ENCODE measurements at places on chromosomes 12 and 14.

DNA sequence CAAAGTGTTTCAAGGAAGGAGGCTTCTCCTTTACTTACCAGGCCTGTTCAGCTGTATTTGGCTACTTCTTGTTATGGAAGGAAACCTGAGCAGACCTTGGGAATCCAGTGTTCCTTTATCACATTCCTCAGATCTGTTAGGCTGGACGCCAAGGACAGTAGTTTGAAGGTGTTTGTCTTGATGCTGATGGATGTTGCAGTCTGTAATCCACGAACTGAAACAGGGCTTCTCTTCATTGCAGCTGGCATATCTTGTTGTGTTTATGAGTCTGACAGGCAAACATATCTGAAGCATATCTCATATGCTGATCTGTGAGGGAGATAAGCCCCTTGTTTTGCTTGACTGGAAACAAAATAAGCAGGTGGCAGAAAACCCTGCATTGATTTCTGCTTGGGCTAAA is 904.3 kb downstream of the NRXN3 start:
- peak; percentile 16 for DNase-seq

DNA sequence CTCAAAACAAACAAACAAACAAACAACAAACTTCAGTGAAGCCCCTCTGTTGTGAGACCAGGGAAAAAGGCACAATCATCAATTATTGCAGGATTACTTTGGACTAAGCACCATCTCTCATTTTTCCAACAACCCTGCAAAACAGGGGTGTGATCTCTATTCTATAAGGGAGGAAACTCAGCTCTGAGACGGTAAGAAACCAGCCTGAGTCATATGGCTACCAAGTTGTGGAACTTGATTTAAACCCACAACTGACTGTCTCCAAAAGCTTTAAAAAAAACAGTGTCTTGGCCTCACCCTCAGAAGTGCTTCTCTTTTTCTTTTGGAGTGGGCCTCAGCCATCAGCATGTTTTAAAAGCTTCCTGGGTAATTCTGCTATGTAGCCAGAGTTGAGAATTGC is 49.8 kb downstream of the RIN3 start:
- DNase-seq, result no peak

DNA sequence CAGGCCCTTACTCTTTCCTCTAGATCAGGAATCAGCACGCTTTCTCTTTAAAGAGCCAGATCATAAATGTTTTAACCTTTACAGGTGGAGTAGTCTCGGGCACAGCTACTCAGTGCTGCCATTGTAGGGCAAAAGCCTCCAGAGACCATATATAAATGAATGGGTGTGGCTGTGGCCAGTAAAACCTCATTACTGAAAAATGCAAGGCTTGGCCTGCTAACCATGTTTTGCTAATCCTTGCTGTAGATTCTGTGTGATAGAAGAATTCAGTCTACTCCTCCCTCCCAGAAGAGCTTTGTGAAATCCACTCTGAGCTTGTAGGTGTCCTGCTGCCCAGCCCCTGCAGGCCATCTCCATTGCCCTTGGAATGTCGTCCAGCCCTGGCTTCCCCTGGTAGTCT is 58.1 kb downstream of the HSP90AA1 start:
- DNase-seq, result no peak

DNA sequence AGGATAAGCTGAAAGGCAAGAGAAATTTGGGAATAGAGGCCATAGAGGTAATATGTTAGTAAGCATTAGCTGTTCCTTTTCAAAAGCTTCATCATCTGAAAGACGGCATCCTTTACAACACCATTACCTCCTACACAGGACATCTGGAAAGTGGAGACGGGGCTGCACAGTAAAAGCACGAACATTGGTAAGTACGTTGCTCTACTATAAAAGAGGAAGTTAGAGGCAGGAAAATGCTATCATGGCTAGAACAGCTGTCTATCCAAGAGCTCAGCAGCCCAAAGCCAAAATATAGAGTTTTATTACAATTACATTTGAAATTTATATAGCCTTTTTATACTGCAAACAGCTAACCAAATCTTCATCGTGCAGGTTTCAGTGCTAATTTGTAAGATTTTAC is 172.3 kb upstream of the GRIP1 start:
- no peak for DNase-seq

- DNase-seq, result no peak
Observed at GRCh38 chr12:4768341-4768740, 48.1 kb downstream of the GALNT8 start.

DNA sequence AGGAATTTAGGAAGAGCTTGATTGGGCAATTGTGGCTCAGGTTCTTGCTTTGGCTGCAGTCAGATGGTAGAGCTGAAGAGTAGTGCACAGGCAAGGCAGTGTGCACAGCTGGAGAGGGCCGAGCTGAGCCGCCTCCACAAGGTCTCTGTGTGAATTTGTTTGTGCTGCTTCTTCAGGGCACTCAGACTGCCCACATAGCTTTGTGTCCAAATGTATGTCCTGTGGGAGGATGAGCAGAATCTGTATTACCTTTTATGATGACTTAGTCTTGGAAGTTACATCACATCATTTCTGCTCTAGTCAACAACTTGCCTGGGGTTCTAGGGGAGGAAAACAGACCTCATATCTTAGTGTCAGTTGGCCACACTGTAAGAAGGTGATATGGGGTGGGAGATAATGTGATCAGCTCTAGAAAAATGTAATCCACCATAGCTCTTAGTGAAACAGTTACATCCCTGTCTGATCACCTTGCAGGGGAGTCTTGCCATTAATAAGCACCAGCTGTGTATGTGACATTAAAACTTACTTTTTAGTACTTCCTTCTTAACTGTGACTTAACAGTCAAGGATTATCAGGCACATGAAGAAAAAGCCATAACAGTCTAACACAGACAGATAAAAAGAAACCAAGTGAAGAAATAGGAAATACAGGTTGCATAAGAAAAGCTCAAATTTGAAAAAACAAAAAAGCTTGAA is 53.4 kb downstream of the RCOR1 start:
- DNase-seq, result no peak

- no peak for DNase-seq
Observed at GRCh38 chr14:51638071-51638944, 13.4 kb upstream of the FRMD6 start.

GRCh38 chr14:73796893-73797542 is 54.6 kb upstream of the PTGR2 start:
- DNase-seq, result no peak

- no peak for DNase-seq
Observed at GRCh38 chr12:51972849-51973273, 21.4 kb downstream of the ACVR1B start.

GRCh38 chr14:57871459-57872080 is 5.7 kb upstream of the SLC35F4 start:
- DNase-seq, result peak; percentile 24

DNA sequence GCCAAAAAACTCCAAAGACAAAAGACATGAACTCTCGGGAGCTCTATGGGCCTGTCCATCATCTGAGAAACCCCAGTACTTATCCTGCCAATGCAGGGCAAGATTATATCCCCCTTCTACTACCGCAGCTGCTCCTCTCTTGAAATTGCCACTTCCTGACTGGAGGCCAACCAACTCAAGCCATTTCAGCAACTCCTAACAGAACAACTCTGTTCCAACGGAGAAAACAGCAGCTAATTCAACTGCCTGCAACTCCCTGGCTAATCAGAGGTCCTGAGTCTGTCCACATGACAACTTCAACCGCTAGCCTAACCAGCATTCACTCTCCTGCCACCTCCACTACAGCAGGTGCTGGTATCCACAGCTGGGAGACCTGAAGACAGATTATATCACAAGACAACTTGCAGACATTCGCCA is 24.1 kb downstream of the CEP83 start:
- DNase-seq, result no peak

DNA sequence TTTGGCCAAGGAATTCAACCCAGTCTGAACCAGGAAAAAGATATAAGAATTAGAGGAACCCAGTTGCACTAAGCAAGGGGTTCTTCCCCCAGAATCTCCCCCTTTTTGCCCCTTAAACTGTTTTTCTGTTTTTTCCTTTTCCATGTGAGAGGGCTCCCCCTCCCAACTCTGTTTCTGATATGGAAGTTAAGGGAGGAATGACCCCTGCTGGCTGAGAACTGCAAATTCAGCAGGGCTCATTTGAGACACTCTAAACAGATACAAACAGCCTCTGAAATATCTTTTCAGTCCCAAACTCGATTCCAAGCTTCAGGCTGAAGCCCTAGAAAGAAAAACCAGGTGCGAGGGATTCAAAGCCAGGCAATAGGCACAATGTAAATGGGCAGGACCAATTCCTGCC is 132.7 kb downstream of the SLC41A2 start:
- no peak for DNase-seq

- no peak for DNase-seq
Observed at GRCh38 chr12:123085730-123086487, 65.0 kb downstream of the PITPNM2 start.

- no peak for DNase-seq
Observed at GRCh38 chr12:94180558-94181296, 32.4 kb downstream of the PLXNC1 start.

- DNase-seq, result no peak
Observed at GRCh38 chr12:40827683-40828592, 135.7 kb downstream of the CNTN1 start.

GRCh38 chr14:99672506-99673304 is 11.4 kb upstream of the CYP46A1 start:
- DNase-seq, result no peak

DNA sequence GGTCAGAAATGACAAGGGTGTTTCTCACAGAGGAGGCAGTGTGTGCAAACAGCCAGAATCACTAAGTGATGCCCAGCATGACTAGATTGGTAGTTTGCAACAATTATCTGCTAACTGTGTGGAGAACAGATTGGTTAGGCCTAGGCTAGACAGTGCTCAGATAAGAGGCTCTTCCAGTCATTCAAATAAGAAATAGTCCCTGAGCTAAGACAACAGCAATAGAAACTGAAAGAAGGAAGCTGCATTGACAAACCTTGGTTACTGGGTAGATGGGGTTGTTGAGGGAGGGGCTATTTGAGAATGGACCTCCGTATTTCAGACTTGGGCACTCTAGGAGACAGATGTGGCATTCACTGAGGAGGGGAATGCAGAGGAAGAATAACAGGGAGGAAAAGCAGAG is 255.0 kb upstream of the NPAS3 start:
- no peak for DNase-seq

DNA sequence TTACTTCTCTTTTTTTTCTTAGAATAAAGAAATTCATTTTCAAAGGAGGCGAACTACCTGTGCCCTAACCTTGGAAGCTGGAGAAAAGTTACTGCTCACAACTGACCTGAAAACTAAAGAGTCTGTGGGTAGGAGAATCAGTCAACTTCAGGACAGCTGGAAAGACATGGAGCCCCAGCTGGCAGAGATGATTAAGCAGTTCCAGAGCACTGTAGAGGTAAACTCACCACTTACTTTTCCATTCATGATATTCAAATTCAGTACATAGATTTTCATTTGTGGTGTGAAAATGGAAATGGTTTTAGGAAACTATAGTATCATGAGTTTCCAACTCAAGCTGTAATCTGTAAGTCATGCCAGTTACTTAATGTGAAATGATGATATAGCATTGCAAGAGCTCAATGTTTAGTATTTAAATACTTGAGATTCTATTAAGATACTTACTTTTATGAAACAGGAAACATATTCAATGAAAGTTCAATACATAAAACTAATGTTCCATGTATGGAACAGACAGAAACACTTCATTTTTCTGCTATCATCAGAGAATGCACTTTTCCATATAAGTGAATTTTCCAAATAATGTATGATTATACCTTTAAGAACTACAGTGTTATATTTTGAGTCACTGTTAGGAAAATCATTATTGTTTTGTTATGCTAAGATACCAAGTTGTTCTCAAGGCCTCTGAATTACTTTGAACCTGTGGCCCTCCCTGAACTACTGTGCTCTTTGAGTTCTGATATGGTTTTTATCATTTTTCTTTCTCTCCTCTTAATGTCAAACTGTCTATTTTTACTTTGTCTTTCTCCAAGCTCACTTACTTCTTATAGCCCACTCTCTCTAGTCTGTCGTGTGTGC is 119.0 kb downstream of the ESR2 start:
- no peak for DNase-seq

DNA sequence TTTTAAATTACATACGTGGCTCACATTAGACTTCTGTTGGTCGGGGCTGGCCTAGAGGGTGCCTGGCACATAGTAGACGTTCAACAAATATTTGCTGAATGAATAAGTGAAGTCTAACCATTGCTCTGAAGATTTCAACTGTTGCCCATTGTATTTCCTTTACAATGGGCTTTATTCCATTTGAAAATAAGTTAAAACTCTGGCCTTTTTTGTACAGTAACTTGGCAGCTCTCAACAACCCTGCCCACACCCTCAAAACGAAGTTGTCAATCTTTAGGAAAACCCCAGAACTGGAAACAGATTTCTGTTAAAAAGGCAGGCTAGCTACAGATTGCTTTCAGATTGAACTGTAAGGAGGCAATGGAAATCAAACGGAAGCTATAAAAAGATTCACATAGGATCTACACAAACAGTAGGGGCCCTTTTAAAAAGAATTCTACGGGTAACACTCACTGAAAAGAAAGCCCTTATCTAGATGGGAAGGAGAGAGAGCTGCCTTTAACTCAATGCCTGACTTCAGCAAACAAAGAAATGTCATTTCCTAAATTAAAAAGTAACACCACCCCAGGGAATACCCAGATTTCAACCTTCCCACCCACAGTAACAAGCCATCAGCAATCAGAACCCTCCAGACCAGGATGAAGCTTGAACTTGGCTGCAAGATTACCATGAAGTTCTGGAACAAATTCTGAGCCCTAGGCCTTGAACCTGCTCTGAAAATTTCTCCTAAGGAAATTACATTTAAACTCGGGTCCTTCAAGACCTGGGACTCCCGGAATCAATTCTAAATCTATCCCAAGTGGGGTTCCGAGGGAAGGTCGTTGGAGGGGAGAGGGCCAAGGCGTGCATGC is 1.4 kb downstream of the WSB2 start:
- DNase-seq, result no peak

- no peak for DNase-seq
Observed at GRCh38 chr12:52946797-52947547, 1.9 kb upstream of the KRT18 start.

- DNase-seq, result no peak
Observed at GRCh38 chr12:31494455-31494854, 96.5 kb downstream of the DENND5B start.

DNA sequence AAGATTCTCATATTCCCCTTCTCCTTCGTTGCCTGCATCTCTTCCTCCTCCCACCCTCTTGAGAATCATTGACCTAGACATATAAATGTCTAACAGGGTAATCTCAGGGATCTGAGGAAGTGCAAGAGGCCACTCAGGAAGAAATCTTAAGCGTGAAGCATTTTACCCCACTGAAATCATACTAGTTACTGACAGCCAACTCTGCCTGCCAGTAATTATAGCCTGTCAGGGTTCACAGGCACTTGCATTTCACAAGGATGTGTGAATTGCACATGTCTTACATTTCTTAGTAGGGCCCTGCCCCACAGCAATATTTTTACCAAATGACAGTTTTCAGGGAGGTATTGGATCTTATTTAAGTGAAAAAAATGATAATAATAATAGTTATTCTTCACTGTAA is 127.2 kb downstream of the SLC15A5 start:
- no peak for DNase-seq

- no peak for DNase-seq
Observed at GRCh38 chr14:22414876-22415604, 174.0 kb downstream of the DAD1 start.

DNA sequence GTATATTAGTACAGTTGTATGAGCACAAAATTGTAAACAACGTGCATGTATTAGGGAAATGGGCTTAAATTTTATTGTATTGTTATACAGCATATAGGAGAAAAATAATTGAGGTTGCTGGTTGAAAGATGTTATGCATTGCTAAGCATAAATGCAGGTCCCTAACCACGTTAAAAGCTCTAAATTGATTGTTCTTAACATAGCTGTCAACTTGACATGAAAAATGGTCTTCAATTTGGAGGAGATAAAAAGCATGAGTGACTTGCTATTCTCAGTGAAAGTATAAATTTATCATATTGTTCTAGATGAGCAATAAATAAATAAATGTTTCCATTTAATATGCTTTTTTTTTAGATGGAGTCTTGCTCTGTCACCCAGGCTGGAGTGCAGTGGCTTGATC is 506.6 kb upstream of the ATXN7L3B start:
- no peak for DNase-seq
